ENCODE measurements at places on chromosomes 3 and 15.

DNA sequence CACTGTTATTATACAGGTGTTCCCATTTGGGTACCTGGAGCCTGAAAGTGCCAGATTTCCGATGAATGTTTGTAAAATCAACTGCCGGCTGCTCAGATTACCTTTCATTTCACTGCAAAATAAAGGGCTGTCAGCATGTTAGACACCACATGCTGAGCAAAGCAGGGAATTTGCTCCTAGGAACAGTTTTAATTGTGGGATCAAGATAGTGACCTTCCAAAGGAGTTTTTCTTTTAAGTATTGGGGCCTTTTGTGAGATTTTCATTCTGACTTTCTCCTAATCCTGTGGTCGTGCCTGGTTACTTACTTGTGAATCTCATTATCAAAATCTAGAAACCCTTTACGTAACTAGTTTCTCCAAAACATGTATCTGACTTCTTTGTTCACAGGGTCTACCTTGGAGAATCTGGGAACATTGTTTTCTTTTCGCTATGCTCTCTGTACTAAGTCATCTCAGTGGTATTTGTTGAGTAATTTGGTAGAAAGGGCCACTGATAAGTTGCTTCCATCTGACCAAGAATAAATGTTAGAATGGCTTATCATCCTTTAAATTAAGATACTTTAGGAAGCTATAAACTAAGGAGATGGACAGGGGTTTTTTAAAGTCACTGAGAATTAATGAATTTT is 40.8 kb upstream of the LRTM1 start:
- no peak for DNase-seq

DNA sequence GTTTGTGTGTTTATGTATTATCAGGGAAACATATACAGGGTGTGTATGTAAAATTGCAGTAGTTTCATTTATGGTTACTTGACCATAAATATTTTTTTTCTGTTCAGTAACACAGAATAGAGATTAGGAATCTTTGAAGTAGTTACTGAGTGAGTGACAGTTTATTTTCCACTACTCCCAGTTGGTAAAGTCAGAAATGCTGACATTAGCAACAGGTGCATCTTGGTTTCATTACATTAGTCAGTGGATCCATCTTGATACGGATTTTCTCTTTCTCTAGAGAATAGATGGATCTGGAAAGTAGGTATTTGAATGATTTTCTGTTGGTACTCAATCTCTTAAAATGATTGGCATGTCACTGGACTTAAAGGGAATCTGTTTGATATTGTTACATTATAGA is 6.0 kb downstream of the UBE2E2 start:
- DNase-seq = no peak

- peak; percentile 4 for DNase-seq
Measured at GRCh38 chr3:101862416-101863165, 13.3 kb downstream of the NFKBIZ start.

DNA sequence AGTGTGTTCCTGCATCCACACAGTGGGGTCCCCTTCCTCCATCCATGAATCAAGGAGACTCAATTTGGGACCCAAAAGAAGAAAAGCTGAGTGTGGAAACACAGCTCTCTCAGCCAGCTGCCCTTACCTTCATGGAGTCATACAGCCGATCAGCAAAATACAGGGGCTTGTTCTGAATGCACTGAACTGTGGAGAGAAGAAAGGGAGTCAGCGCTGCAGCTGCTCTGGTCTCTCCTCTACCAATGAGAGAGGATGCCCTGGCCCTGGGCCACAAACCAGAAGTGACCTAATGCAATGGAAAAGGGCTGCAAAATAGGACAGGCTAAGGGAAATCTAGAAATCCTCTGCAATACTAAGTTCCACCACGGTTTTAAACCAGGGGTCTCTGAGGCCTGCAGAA is 46.7 kb downstream of the ANXA2 start:
- no peak for DNase-seq

DNA sequence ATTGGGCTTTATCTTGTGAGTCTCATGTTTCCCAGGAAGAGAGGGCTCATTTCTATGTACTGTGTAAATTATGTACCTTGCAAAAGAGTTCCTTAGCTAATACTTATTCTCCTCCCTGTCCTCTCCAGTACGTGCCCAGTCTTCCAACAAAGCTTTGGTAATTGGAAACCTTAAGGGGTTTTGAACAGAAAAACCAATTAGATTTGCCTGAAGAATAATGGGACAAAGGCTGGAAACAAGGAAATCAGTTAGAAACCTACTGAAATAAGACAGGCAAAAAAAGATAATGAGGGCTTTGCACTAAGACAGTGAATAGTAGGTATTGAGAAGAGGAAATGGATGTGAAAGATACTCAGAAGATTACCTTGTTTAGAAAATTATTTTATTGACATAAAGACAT is 82.5 kb downstream of the SPRED1 start:
- DNase-seq = no peak

DNA sequence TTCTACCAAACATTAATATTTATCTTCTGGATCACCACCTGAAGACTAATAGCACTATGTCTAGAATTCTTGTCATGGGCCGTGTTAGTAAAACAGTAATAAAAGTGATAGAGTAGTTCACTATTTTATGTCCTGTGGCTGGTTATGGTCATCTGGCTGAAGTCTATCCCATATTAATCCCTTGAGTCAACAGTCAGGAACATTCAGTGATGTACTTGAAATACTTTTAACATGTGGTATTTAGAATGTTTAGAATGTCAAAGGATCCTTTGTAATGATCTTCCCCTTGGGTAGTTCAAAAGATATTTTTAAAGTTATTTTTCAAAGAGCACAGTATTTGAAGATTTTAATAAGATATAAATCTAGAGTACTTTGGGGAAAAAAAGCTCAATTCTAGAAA is 117.0 kb downstream of the MBNL1 start:
- DNase-seq = no peak
